ENCODE measurements at places on chromosomes 3 and 15.

DNA sequence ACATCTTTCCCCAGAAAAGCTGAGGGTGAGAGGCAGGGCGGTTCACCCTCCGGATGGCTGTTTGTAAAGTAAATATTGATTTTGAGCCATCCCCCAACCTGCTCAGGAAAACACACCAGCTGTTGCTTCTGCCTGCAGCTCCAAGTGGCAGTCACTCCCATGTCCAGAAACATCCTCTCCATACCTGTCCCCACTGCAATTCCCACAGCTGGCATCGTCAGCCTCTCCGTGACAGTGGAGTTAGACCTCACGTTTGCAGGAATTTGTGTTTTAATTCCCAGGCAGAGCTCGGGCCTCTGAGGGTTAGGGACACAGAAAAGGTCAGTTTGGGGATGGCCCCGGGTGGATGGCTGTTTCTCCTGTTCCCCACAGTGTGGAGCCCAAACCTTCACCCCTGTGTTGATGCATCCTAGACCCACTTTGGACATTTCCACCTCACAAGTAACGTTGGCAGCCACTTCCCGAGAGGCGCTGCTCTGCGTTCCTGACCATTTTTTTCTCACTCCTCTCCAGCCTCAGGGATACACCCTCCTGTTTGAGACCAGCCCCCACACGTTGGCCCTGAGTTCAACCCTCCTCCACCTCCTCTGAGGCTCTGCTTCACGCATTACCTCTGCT lies 11.8 kb upstream of the FAM174B start:
- H3K4me1 ChIP-seq, result no peaks in the 10 kb centered on the region
- H3K27ac ChIP-seq, result no peak overlapping the region
- H3K4me3 ChIP-seq, result no peak overlapping the region
- no peaks in the 10 kb centered on the region for H3K27me3 ChIP-seq

DNA sequence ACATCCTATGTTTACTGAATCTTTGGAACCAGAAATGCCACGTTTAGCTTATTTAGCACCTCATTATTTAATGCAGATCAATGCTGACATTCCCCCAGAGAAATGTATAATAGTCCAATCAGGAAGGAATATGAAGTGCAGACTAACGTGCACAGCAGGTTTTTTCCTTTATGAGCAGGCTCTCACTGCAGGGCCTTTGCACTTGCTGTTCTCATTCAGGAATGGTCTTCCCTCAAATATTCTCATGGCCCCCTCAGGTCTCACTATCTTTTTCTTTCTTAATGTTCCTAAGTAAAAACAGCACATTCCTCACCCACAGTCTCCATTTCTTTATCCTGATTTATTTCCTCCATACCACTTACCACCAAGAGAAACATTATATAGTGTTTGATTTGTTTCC lies 174.6 kb downstream of the FOXP1 start:
- H3K36me3 ChIP-seq, result no peaks in the 10 kb centered on the region
- no peak overlapping the region for H3K27ac ChIP-seq
- no peaks in the 10 kb centered on the region for H3K4me1 ChIP-seq
- H3K4me3 ChIP-seq, result no peak overlapping the region
- no peaks in the 10 kb centered on the region for H3K27me3 ChIP-seq
- DNase-seq, result no peak

DNA sequence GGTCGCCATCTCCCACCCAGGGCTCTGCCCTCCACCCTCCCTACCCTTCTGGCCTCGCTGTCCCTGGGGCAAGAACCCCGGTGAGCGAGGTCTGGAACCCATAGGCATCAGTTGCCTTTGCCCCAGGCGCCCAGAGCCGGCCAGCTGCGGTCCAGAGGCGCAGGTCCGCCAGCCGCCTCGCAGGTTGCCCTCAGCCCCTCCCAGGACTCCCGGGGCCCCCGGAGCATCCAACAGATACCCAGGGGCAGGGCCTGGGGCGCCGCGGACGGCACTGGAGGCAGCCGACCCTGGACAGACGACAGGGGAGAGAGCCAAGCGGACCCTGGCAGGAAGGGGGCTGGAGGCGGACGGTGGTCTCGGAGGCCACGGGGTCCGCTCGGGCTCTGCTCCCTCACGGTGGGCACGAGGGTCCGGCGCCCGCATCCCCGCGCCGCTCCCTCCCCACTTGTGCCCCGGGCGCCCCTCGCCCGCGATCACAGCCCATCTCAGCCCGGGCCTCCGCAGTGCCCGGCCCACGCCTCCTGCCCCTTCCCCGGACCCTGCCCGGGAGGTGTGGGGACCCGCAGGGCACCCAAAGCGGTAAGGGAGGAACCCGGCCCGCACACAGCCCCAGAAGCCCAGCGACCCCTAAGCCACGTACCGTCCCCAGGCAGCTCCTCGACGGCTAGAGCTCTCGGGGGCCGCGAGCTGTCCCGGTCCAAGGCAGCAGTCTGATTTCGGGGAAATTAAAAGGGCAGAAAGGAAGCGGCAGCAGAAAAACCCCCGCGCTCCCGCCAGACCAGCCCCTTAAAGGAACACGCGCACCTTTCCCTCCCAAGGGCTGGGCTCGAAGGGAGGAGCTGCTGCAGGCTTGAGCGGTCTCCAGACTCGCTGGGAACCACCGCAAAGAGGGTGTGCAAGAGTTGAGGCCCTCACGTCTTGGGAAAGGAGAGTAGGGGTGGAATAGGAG lies at the start of gene HAPLN3:
Gene HAPLN3 (minus strand): TSS at position 726 of the 949 bp plus-strand sequence. CDS start 8,246 bp downstream, outside the sequence.
- no peaks in the 10 kb centered on the region for H3K36me3 ChIP-seq
- no peak for DNase-seq
- no peaks in the 10 kb centered on the region for H3K4me1 ChIP-seq

DNA sequence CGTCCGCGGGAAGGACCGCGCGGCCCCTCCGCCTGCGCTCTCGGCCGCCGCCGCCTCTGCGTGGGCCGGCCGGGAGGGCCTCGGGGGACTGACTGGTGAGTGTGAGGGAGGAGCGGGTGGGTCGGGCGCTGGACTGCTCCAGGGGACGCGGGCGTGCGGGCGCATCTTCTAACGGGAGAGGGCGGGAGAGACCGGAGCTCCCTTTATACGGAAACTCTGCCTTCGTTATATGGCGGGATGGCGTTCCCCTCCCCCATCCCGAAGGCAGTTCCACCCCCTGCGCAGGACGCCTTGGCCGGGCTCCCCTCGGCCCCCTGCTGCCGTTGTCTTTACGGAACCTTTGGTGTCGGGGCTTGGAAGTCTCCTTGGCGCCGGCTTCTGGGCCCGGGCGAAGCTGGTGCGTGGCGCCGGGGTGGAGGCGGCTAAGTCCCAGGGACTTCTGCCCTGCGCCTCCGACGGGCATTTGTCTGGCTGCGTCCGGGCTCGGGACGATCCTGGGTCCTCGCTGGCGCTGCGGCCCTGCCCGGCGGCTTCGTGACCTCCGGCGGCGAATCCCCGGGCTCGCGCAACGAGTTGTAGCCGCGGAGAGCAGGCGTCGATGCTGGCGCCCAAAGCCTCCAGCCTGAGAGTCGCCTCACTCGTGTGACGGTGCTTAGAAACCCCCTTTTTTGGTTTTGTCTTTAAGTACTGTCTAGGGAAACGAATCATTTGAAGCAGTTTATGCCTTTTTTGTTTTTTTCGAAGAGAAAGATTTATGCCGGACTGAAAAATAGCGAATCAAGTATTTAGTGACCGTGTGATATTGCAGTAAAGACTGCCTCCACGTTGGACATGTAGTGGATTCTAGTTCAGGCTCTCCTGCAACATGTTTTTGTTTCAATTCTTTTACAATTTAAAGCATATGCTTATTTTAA lies 623 bp downstream of the ZNF639 start:
- no peaks in the 10 kb centered on the region for H3K4me1 ChIP-seq
- DNase-seq, result peak; percentile 82
- H3K27ac ChIP-seq, result peak overlapping the region; percentile 88
- H3K27me3 ChIP-seq, result no peaks in the 10 kb centered on the region

DNA sequence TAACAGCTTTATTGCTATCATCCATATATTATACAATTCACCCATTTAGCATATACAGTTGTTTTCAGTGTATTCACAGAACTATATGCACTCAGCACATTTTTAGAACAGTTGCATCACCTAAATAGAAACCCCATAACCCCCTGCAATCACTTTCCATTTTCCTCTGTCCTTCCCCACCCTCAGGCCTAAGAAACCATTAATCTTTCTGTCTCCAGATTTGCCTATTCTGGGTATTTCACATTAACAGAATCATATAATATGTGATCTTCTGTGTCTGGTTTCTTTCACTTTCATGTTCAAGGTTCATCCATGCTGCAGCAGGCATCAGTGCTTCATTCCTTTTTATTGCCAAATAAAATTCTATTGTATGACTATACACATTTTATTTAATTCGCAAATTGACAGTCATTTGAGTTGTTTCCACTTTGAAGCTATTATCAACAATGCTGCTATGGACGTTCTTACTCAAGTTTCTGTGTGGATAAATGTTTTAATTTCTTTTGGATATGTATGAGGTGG lies 39.8 kb downstream of the ADAMTS17 start:
- H3K4me3 ChIP-seq, result no peak overlapping the region
- no peaks in the 10 kb centered on the region for H3K36me3 ChIP-seq
- no peaks in the 10 kb centered on the region for H3K27me3 ChIP-seq
- H3K4me1 ChIP-seq, result no peaks in the 10 kb centered on the region
- H3K27ac ChIP-seq, result no peak overlapping the region
